ENCODE measurements at places on chromosomes 11 and 22.

- DNase-seq: no peak
Measured at GRCh38 chr22:33519974-33520903, 400.0 kb downstream of the LARGE1 start.

DNA sequence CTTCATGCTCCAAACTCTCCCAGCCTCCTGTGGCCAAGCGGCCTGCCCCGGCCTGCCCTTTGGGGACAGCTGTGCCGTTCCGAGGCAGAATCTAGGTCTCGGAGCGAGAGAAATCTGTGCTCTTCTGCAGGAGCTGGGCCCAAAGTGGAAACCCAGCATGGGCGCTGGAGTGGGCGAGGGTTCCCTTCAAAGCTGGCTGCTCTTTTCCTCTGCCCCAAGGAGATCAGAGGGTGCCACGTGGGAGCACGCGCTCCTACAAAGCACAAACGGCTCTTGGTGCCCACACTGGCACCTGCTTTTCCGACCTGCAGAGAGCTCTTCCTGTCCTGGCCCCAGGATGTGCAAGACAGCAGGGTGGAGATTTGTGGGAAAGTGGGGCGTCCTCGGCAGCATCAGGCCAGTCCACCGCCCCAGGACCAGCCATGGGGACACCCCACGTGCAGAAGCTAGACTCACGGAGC lies 6.9 kb downstream of the OSBPL5 start:
- DNase-seq: no peak

GRCh38 chr11:126420698-126421256 lies 65.3 kb downstream of the ST3GAL4 start:
- DNase-seq: no peak

GRCh38 chr11:29255401-29255800 lies 761.4 kb downstream of the KCNA4 start:
- DNase-seq: no peak

DNA sequence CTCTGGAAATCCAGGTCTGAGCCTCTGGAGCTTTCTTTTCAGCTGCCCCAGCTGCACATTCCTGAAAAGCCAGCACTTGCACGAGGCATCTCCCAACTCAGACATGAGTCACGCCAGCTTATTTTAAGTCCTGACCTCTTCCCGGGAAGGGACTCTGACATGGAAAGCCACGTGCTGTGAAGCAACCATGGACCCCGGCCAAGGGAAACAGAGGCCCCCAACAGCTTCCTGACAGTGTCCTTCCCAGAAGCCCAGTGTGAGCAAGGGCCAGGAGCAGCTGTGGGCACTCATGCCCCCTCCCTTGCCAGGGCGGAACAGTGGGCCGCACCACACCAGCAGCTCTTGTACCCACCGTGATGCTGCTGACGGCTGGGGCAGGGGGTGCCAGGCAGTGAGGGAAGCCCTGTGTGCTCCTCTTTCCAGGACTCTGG lies 118.8 kb upstream of the CADM1 start:
- no peak for DNase-seq

DNA sequence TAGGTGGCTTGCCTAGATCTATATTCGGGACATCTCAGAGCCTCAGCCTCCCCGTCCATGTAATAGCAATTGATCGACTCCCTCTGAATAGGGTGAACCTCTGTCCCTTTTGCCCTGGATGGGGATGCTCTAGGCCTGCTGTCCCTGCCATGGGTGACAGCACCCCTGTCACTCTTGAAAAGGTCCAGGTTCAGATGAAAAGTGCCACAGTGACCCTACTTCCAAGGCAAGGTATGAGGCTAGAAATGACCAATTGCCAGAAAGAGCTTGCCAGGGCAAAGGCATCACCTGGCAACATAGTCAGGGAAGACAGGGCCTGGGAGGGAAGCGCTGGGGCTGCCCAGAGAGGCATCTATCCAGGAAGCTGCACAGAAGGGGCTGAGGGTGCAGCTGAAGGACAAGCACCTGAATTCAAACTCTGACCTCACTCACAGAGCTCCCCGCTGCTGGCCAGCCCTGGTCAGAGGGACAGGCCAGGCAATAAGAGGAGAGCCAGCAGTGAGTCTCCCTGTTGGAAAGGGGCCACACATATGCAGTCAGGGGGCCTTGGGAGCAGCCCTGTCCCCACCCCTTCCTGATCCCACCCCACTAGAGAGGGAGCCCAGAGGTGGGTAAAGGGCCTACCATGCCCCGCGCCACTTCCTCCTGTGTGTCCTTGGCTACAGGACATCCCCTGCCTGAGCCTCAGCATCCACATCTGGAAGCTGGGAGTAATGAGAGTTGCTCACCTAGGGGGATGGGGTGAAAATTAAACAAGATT lies 9.0 kb upstream of the APOBEC3A start:
- no peak for DNase-seq

DNA sequence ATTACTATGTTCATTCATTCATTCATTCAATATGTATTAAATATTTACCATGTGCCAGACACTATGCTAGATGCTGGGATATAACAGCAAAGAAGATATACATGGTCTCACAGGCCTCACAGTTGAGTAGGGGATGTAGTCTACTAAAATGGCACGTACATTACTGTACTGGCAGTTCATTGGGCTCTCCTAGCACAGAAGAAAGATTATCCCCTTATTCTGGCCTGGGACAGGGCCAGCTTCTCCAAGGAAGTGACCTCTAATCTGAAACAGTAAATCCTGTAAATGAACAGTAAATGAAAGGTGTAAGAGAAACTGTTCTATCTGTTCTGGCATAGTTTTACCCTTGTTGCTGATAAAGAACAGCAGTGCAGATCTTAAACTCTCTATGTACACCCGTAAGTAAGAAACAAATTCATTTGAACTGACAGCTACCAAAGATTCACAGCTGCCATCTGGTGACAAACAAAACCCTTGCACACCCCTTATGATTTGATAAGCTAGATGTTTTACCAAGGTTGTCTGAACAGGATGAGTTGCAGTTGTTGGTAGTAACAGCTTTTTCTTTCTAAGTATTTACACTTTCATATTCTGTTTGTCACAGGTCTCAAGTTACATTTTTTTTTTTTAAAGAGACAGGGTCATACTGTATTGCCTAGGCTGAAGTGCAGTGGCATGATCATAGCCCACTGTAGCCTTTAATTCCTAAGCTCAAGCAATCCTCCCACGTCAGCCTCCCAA lies 263.1 kb downstream of the TMEM135 start:
- DNase-seq: no peak

DNA sequence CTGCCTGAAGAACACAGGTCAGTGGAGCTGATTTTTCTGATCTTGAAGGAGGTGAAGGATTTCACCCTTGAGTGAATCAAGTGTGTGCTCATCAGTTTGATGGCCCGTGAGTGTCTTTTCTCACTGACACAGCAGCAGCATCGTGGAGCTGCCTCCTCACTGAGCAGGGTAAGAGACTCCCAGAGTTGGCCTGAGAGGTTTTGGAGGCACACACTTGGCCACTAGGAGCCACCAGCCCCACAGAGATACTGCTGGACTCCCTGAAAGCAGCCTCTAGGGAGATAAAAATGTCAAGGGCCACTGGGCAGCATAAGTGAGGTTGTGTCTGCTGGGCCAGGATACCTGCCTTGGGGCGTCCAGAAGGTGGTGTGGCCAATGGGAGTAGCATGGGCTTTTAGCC lies 245.4 kb downstream of the GRIK4 start:
- no peak for DNase-seq

GRCh38 chr22:38467904-38468442 lies at the start of gene KDELR3:
TSS of gene KDELR3 (plus strand) at chr22:38468096. CDS start at chr22:38468234, 138 bp downstream.
- DNase-seq: no peak

DNA sequence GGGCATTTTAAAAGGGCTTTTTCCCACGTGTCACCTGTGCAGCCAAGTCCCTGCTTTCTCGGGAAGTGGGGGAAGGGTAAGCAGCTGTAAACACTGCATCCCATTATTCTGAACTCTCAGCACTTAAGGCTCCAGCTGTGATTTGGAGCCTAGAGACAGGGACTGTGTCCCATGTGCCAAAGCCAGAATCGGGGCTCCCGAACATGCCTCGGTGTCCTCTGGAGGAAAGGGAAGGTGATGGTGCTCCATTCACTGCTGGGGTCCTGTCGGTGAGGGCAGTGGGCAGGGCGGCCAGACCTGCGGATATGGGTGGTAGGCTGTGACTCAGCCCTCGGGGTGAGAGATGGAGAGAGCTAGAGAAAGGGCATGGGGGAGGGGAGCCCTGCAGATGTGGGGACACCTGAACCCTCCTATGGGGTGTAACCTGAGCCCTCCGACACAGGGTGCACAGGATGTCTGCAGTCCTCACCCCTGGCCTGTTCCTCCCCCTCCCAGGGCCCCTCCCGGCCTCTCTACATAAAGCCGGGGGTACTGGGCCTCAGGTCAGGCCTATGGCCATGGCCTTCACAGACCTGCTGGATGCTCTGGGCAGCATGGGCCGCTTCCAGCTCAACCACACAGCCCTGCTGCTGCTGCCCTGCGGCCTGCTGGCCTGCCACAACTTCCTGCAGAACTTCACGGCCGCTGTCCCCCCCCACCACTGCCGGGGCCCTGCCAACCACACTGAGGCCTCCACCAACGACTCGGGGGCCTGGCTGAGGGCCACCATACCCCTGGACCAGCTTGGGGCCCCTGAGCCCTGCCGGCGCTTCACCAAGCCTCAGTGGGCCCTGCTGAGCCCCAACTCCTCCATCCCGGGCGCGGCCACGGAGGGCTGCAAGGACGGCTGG lies 31.8 kb downstream of the CAPN1 start:
- no peak for DNase-seq

DNA sequence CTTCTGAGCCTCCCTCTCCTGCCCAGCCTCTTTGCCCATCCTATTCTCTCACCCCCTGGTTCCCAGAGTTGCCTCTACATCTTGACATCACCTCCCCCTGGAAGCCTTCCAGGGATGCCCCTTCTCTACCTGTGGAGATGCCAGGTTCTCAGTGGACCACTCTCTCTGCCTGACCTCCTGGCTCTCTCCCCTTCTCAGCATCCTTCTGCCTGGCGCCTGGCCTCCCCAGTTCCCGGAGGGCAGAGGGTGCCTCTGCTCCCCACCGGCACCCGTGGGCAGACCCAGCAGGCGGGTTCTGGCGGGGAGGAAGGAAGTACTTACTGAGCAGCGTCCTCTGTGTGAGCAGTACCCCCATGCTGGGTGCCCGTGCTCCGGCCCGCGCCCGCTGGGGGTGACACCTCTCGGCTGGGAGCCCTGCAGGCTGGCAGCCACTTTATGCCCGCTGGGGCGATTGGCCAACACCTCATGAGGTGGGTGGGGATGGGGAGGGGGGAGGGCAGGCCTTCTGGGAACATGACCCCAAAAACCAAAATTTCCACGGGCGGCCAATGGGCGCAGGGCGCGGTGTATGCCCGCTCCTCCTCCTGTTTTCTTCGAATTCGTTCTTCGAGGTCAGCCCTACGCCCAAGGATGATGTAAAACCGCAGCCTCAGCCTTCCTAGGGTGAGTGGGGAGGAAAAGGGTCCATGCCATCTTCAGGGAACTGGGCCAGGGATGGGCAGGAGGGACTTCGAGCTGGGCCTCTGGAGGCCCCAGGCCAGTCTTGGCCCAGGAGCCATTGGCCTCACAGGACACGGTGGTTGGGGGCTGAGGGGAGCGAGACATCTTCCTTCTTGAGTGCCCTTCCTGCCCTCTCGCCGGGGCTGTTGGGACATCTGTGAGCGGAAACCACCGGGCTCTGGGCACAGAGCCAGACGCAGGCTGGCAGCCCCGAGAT lies at the start of gene OSM:
Gene OSM, minus strand, starts transcription at position 407 of the 937 bp plus-strand sequence. Its CDS starts 52 bp downstream, at position 355.
- peak; percentile 34 for DNase-seq

DNA sequence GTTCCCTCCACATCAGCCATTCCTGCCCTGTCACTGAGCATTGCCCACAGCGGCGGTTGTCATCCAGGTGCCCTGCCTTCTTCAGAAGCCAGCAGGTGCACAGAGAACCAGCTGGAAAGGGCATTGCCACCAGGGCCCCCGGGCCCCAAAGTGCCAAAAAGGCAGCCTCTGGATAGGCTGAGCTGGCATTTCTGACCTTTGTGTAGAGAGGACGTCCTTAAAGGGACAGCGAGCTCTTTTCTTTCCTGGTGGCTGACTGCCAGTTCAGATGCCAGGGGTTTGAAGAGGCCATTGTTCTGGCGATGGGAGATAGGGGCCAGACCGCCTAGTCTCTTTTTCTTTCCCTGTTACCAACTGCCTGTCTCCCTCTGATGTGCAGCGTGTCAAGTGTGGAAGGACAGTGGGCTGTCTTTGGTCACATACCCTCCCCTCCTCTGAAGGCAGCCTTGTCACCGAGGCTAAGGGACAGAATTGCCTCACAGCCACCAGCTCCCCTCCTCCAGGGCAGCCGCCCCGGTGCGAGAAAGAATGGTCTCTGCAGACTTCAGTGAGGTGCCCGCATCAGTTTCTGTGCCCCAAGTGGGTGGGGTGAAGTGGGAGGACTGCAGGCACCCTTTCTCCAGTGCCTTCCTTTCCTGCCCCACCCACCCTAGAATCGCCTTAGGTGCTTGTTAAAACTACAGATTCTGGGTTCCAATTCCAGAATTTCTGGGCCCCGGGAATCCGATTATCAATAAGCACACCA lies 109.6 kb downstream of the SCN3B start:
- no peak for DNase-seq

DNA sequence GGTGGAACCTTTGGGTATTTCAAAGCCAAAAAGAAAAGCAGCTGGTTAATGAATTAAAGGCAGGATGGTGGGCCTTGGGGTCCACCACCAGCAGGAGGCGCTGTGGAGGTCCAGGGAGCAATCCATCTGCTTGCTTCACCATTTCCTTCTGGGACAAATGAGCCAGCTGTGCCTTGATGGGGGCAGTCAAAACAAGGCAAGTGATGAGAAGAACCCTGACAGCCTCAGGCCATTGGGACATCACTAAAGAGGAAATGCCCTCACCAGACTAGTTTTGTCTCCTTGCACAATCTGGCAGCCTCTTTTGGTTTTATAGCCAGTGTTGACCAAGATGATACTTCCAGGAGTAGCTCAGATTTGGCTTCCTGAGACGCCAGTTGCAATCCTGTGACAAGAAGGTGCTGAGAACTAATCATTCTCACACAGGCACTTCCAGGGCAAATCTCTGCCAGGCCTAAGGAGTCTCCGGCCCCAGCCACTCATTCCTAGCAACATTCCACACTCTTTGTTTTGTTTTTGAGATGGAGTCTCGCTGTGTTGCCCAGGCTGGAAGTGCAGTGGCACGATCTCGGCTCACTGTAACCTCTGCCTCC lies 38.2 kb upstream of the WEE1 start:
- DNase-seq: peak; percentile 58

DNA sequence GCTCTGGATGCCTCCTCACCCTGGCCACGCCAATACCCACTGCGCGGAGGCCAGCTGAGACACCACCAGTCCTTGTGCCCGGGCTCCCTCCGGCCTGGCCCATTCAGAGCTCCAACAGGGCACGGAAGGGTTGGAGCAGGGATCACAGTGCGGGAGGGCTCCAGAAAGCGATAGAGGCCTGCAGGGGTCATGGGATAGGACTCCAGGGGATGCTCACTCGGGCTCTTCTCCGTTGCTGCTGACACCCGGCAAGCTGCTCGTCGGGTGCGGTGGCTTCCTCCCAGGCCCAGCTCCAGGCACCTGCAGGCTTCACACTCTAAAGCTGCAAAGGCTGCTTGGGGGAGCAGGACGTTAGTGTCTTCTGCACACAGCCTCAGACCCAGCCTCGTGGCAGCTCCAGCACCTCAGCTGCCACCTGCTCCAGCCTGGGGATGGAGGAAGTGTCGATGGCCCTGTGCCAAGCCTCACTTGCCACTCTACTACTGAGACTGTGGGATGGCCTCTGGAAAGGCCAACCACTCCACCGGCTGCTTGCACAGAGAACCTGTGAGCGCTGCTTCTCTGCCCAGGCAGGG lies 10.6 kb downstream of the WNT7B start:
- DNase-seq: no peak

- DNase-seq: no peak
Measured at GRCh38 chr11:1207401-1208143, 15.3 kb upstream of the MUC5B start.

GRCh38 chr11:127506126-127506525 lies 505.6 kb upstream of the KIRREL3 start:
- DNase-seq: no peak

- no peak for DNase-seq
Measured at GRCh38 chr11:107953446-107953845, 25.2 kb downstream of the RAB39A start.

GRCh38 chr11:48107188-48107704 lies 109.4 kb upstream of the OR4B1 start:
- DNase-seq: no peak

Data from T follicular helper cell (primary cell).